ENCODE measurements at places on chromosomes 1 and 21.
A peak's percentile ranks its signal among the peaks of the same experiment; 100 is the strongest.

DNA sequence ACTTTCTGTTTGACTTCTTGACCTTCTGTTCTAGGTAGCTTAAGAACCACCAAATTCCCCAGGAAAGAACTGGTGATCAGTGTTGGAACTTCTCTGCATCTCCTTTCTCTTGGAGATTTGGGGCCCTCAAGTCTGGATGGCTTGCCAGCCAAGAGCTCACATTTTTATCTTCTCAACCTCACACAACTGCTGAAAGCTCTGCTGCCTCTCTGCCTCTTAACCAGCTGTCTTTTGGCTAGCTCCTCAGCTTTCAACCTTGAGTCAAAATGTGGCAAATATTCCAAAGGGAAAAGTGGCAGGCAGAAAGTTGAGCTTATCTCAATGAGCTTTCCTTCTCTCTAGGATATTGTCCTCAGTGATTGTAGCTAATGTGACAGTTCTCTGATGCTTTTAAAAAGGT, 89.2 kb upstream of the CCDC190 start:
- DNase-seq = no peak

- no peak for DNase-seq
These were observed 7.2 kb downstream of the PIGP start for GRCh38 chr21:37065561-37066177.

DNA sequence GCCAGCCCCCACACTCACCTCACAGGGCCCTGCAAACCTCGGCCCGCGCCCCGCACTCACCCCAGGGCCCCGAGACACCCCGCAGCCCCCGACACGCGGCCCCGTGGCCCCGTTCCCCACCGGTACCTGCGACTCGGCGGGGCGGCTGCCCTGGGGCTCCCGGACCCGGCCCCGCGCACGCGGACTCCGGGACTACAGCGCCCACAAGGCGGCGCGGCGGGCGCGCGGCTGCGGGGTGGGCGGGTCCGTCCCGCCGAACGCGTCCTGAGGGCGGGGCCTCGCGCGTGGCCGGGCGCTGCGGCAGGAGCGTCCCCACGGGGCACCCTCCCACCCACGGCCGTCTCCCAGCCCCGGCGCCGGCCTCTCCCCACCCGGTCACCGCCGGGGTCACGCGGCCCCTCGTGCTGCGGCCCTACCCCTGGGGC, at the start of gene SLC19A1:
Gene SLC19A1 (minus strand): TSS at position 199 of the 425 bp plus-strand sequence. CDS start 4,481 bp downstream, outside the sequence.
- peak; percentile 72 for DNase-seq

DNA sequence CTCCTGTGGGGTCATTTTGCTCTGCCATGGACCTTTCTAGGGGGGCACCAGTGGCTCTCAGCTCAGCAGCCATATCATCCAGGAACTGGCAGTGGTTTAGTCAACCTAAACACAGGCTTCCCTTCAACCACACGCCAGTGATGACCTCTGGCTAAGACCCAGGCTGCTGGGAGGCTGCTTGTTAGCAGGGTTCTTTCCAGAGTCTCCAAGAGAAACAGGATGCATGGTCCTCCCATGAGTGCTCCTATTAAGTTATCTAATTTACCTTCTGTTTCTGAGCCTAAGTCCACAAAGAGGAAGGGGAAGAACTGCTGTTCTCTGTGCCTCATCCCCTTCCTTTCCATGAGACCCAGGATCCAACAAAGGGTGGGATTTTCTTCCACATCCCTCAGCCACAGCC, 137.3 kb upstream of the PLXNA2 start:
- DNase-seq = no peak

DNA sequence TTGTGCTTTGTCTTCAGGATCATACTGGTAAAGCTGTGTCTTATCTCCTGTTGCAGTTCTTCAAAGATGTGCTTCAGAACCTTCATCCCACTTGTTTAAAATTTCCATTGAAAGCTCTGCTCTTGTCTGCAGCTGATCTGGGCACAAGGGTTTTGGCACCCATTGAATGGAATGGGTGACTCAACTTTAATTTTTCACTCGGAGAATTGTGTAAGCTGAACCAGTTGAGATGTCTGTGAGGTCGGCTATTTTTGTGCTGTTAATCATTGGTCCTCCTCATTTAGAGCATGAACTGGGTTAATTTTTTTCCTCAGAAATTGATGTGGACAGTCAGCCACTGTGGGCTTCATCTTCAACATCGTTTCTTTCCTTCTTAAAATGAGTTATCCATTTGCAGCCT, 252.1 kb downstream of the TM2D1 start:
- no peak for DNase-seq
